ENCODE measurements at places on chromosomes 5 and 9.

- DNase-seq, result no peak
Measured at GRCh38 chr5:37272511-37272910, 23.3 kb upstream of the CPLANE1 start.

DNA sequence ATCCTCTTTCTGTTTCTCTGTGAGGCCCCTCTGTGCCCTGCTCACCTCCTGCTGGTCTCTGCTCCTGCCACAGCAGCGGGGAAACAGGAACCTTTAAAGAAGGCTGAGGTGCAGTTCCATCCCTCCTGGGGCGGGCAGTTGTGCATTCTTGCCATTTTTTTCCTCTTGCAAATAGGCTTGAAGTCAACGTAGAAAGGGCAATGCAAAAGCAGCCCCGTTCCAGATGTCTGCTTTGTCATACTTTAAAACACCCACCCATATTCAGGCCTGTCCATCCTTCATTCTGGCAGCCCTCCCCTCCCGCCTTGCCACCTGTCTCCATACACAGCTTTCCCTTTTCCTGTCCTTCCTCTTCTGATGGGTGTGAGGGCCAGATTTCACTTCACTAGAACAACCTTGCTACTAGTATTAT is 65.4 kb upstream of the KLF9 start:
- DNase-seq, result no peak

GRCh38 chr5:39919876-39920275 is 495.1 kb upstream of the DAB2 start:
- no peak for DNase-seq

- no peak for DNase-seq
Measured at GRCh38 chr5:17256839-17257238, 39.4 kb downstream of the BASP1 start.

GRCh38 chr9:37996819-37997217 is 72.2 kb downstream of the SHB start:
- no peak for DNase-seq

DNA sequence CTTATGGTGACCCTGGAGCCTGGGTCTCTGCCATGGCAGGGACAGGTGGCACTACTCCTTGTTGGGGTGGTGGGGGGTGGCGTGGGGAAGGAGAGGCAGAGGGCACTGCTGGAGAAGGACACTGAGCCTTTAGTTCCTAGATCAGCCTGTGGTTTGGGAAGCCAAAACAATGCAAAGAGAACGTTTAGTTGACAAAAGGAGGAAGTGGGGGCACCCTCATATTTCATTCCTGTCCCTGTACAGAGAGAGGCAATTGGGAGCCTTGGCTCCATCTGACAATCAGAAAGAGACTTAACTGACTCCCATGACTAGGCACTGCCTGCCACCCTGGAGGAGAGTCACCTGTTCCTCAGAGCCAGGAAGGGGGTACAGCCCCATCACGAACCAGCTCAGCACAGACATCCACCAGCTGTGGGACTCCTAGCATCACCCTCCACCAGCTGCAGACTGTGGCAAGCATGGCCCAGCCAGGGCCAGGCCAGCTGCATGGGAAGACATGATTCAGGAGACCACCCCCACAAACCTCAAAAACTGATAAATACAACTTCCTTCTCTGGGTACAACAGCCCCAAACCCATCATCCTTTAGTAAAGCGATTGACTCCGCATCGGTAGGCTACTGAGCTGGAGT is 257.5 kb downstream of the HSPA4 start:
- DNase-seq, result no peak

GRCh38 chr5:11642438-11642837 is 261.8 kb downstream of the CTNND2 start:
- no peak for DNase-seq

DNA sequence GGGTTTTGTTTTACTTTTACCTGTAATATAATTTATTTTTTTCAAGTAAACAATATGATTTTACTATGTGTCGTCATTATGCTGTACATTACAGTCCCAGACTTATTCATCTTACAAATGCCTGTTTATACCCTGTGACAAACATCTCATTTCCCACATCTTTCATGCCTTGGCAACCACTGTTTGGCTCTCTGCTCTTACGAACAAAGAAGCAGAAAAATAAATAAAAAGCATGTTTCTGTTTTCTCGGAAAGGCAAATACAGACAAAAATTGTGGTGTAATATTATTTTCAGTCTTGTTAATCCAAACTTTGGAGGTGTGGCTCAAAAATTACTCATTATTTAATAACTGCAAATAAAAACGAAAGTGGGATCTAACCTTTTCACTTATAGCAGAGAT is 393.0 kb downstream of the CDH12 start:
- no peak for DNase-seq

DNA sequence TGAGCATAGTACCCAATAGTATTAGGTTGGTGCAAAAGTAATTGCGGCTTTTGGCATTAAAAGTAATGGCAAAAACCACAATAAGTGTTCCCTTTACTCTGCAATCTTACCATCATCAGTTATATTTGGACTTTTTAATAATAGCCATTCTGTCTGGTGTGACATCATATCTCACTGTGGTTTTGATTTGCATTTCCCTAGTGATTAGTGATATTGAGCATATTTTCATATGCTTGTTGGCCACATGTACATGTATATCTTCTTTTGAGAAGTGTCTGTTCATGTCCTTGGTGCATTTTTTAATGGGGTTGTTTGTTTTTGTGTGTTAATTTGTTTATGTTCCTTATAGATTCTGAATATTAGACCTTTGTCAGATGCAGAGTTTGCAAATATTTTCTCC is 289.9 kb downstream of the FAM170A start:
- DNase-seq, result no peak

DNA sequence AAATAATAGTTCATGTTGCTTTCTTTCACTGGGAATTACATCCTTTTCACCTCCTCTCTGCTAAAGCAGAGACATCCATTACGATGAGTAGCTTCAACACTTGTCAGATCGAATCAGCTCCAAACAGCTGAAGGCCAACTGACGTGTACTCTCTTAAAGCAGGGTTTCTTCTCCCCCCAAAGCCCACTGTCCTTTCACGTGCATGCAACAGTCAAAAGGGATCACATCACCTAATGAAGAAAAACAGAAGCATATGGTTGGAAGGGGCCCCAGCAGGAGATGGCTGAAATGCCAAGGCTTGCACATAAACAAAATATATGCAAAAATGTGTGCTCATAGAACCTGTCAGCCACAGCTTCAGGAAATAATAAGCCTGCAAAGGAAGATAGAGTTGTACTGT is 421.6 kb downstream of the ANXA1 start:
- no peak for DNase-seq

GRCh38 chr9:108474356-108474755 is 381.4 kb downstream of the ACTL7B start:
- no peak for DNase-seq

DNA sequence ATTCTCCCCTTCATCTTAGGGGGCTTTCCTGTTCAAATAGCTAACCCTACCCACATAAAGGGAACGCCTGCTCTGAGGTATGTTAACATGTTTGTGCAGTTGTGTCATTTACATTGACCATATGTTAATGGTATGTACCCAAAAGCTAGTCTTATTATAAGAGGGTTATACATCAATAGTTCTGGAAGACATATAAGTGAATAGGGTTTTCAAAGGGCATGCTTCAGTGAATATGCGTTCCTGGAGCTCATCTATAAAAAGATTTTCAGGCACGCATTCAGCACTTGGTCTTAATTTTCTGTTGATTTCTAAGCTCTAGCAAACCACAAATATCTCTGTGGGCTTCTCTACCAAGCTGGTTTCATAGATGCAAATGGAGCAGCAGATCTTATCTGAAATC is 766.1 kb downstream of the IRX1 start:
- no peak for DNase-seq

DNA sequence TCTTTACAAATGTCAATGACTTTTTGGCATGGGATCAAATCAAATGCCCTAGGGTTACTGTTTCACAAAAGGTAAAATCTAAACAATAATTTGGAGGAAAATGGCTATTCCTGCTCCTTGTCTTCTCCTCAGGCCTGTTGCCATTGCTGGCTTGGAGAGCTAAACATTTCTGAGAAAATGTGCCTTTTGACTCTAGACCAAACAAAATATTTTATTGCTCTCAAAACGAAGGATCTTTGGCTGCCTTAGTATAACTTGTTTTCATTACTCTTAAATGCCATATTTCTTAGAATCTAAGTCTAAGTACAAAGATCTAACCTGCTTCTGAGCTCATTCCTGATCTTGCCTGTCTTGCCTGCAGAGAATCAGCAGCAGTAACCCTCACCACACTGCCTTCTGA is 116.6 kb downstream of the MUSK start:
- no peak for DNase-seq

DNA sequence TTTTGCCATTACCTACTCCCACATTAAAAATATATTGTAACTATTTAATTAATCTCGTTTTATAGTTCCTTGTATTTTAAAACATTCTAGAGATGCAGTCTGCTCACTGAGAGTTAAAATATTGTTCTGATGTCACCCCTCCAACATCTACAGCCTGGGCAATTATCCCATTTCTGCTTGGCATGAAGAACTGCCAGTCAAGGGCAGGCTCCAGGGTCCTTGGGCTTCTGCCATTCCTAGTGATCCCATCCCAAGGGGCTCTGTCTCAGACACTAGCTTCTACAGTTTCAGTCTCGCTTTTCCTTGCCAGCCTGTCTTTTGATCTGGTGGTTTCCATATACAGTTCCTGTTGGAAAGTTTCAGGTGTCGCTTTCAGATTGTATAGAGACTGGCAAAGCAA is 287.2 kb downstream of the TMEM232 start:
- DNase-seq, result no peak

DNA sequence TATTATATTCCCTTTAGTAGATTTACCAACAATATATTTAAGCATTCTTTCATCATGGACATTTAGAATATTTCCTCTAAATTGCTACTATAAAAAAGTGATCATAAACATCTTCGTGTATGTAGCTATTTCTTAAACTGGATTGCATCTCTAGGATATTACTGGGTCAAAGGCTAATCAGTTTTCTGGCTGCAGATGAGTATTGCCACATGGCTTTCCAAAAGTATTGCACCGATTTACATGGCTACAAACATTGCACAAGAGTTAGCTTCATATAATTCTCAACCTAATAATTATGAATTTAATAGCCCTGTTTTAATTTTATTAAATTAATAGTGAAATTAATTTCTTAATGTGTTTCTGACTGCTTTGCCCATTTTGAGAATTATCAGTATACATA is 183.4 kb downstream of the DMRT2 start:
- DNase-seq, result no peak
